ENCODE measurements at places on chromosomes 2 and 18.
A peak's percentile ranks its signal among the peaks of the same experiment; 100 is the strongest.

DNA sequence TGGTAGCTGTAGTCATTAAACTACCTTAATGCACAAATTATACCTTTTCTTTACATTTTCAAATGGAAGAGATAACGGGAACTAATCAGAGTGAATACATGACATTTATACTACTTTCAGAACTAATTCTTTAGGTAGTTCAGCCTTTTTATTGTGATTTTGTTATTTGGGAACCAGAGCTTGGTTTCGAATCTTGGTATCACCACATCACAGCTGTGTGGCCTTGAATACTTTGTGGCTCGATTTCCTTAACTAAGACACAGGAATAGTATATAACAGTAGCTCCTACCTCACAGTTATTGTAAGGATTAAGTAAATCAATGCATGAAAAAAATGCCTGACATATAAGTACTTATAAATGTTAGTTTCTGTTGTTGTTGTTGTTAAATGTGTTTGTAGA, 240.0 kb downstream of the WDR7 start:
- no peak for DNase-seq

DNA sequence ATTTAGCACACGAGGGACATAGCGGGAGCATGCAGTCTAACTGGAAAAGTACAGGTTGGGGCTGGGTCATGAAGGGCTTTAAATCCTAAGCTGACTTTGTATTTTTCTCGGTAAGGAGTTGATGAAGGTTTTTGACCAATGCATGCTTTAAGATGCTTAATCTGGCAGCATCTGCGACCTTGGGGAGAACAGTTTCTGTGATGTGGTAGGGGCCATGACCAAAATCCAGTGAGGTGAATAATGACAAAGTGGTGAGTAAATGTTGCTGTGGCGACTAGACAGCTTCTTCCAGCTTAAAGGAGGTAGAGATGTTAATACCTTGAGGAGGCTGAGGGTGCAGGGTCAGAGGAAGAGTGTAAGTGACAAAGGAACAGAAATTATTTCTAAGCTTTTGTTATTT, 174.6 kb upstream of the ALPP start:
- DNase-seq, result no peak

GRCh38 chr2:37323781-37324535, 675 bp downstream of the PRKD3 start:
- peak; percentile 44 for DNase-seq

DNA sequence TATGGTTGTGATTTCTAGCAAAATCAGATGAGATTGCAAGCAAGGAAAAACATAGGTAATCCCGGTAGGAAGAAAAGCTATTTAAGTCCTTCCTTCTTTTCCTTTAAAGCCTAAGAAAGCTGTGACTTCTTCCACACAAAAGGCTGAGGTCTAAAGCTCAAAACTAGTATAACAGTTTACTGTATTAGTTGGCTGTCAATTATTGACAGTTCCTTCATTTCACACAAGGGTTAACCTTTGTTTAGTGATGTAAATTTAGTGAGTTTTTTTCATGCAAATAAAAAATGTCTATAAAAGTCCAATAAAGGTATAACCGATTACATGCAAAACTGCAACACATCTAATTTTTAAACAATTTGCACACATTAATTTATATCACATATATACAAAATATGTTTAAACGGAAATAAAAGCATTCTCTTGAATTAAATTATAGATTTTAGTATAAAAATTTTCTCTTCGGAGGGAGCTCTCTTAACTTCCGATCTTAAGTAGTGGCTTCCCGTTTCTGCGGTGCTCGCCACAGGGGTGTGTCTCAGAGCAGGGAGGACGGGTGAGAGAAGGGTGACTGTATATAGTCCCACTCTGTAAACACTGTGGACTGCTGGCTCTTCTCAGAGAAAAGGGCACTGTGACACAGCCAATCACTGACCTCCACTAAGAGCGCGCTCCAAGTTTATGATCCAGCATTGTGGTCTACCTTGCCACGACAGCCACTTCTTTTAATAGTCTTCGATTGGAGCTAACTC, 33.4 kb downstream of the TTR start:
- DNase-seq, result no peak

DNA sequence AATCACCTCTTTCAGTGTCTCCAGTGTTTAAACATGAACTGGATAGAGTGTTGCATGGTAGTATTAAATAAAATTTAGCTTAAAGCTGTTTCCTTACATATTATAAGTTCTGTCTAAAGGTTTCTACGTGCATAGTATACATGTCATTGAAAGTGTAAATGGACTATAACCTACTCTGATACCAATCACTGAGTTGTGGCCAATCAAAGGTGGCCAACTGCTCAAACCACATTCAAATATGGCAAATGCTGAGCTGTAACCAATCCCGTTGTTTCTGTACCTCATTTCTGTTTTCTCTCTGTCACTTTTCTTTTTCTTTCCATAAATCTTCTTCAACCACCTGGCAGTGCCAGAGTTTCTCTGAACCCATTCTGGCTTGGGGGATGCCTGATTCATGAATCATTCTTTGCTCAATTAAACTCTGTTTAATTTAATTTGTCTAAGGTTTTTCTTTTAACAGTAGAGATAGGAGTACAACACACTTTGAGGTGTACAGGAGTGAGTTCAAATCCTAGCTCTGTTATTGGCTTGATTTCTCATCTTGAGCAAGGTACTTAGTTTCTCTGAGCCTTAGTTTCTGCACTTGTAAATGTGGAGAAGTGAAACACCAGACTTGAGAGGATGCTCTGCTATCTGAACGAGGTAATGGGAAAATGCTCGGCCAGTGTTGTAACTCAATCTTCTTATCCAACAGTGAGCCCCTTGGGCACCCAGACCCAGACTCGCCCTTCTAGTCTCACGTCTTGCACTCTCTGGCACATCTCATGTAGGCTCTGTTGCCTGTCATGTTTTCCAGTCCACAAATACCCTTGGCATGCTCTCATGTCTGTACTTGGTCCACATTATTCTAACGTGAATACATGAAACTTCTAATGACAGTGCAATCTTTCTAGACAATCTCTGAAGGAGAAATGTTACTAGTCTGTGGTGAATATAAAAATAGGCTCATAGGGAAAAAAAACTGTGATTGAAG, 228.0 kb downstream of the PIK3C3 start:
- DNase-seq, result peak; percentile 31

DNA sequence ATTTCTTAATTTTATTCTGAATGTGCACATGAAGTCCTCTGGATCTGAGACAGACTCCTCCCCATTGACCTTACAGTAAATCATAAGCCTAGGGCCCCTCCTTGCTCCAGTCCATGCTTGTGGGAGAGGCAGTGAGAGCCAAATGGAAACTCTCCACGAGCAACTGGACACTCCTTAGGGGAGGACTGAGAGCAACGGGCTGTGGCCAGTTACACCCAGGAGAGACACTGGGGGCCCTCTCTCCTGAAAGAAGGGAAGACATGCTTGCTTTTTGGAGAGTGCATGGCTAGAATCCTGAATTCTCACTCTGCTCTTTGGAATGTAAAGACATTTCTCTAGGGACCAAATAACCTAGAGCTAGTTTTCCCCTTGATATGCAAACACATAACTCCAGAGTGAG, 49.0 kb upstream of the BIN1 start:
- DNase-seq, result no peak

DNA sequence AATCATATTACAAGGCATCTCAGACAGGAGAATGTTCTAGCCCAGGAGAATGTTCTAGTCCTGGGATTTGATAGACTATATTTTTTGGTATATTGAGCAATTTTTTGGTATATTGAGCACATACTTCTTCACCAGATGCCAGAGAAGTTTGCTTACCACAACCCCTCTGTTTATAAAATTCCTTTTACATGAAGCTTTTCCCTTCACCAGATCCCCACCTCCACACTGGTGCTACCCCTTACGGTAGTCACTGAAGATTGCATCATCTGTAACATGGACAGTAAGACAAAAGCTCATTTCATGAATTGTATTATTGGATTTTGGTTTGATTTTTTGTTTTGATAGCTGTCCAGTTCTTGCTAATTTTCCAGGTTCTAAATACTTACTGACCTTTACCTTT, 7.2 kb upstream of the HNMT start:
- no peak for DNase-seq

GRCh38 chr2:80326214-80326613, 21.7 kb upstream of the LRRTM1 start:
- peak; percentile 44 for DNase-seq

- peak; percentile 37 for DNase-seq
Measured at GRCh38 chr2:30149513-30149912, 2.7 kb downstream of the YPEL5 start.

DNA sequence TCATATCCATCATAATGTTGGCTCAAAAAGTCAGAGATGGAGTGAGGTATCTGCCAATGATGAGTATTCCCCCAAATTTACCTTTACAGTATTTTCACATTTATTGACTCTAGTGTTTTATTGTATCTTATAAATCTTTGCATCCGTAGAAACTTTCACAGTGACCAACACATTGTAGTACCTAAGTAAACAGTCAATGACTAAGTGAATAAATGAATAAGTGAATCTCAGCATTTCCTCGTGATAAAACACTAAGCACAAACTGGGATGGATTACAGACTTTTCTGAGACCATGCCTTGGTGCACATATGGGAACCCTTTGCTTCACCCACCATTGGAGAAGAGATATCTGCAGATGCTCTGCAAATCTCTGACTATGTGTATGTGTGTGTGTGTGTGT, 429.9 kb downstream of the NR4A2 start:
- no peak for DNase-seq

DNA sequence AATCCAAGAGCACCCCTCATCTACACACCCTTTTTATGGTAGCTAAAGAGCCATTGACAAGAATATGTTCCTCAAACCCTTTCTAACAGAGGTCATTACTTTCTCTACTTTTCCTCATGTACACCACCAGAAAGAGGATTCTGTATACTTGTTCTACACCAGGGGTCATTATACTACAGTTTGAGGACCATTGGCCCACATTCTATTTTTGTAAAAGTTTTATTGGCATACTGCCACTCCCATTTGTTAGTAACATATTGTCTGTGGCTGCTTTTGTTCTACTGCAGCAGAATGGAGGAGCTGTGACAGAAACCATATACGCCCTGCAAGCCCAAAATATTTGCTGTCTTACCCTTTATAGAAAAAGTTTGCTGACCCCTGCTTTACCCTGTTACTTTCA, 14.3 kb downstream of the HTR2B start:
- DNase-seq, result peak; percentile 24

DNA sequence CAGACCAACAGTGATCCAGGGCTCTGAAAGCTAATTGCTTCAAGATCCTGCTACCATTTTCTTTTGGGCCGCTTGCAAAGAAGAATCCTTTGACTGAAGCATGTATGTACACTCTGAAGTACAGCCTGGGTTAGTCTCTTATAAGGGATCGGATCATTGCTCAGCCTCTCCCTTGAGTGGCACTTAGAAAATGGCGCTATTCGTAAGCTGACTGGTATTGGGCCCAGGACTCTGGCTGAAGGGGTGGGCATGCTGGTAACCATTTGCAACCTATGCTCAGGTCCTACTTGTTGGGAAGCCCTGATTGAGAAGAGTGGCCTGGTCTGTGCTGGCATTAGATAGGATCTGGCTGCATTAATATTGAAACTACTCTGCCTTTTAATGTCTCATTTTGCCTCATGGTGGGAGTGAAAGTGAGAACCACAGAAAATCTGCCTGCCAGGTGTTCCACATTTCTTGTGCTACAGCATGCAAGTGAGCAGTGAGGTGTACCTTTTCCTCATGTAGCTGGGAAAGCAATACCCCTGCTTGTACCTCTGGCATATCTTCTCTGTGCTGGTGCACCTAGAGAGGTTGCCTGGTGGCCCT, 661 bp upstream of the MGAT5 start:
- DNase-seq, result no peak

GRCh38 chr2:187333804-187334203, 114.2 kb downstream of the CALCRL start:
- DNase-seq, result no peak

DNA sequence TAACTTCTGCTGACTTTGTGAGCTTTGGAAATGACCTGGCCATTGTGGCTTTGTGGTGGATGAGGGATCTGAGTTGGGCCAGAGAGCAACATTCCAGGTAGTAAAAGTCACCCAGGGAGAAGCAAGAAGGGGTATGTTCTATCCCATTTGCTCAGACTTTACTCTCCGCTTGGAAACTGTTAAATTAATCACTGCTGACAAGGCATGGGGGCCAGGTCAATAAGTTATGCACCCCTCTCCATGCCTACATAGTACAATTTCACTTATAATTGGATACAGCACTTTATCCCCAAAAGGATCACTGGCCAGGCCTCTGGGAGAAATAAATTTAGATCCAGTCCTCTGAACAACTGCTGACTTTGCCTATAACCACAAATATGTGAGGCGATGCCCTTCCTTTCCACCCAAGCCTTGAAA, 92.1 kb downstream of the RPRM start:
- DNase-seq, result no peak

DNA sequence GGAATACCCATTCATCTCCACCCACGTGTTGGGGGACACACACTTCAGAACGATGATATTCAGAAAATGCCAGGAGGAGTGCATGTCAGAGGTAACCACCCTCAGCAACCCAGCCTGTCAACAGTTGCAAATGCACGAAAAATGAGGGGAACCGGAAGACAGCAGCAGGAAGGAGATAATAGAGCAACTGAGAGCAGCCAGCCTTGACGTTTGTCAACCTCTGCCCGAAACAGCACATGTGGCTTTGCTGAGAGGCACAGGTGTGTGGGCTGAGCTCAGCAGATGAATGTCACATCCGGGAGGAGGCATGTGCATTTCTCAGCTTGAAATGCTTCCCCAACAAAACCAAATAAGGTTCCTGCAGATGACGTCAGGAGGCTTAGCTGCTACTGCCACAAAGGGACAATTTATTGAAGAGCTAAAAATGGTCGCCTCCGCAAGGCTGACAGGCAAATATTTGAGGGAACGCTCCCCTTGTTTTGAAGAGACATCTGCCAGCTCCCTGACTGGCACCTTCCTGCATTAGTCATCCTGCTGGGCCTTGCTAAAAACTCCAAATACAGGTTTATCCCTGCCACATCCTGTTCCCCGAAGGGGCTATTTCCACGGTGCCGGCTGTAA, 419.0 kb downstream of the NBAS start:
- no peak for DNase-seq

GRCh38 chr2:241011751-241012510, 13.5 kb downstream of the SNED1 start:
- DNase-seq, result peak; percentile 2

GRCh38 chr2:16162491-16163040, 222.2 kb downstream of the MYCN start:
- DNase-seq, result no peak

DNA sequence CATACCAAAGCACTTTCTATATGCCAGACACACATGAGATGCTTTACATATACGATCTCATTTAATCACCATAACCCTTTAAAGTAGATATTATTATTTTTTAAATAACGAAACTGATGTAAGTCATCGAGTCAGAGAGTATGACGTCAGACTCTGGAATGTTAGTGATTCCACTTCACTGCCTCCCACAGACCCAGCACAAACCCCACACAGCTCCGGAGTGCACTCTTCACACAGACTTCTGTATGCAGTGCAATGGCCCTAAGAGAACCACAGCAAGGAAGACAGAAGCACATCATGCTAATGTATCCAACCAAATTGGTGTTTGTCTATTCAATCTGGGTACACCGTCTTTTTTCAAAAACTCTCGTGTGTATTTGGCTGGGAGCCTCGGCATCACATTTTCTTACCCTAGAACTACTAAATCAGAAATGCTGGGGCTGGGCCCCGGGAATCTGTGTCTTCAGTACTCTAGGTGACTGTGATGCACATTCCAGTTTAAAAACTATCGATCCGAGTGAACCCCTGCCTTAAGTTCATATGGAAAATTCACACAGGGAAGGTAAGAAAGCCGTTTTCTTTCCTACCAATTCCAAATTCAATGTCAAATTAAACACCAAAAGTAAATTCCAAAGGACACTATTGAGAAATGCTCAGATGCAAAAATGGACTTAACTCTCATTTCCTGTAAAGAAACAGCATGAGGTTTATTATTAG, 117.7 kb upstream of the ACVR1C start:
- no peak for DNase-seq
